ENCODE measurements at places on chromosomes 2 and 18.

DNA sequence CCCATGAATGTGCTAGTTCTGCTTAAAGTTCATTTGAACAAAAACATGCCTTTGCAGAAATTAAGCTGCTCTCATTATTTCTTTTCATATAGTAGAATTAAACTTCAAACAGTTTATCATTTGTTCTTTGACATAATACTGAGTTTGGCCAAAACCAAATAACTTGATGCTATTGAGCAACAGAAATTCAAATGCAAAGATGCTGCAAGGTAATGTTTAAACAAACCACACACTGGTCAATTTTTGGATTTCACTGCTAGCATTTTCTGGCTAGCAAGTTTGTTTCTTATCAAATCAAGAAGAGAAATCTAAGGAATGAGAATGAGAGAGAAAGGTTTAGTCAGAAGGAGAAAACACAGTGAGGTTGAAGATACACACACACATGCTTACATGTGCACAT is 80.0 kb downstream of the LYPD1 start:
- DNase-seq: no peak

- no peak for DNase-seq
Measured at GRCh38 chr2:91477731-91478672, 2786.5 kb downstream of the RPIA start.

DNA sequence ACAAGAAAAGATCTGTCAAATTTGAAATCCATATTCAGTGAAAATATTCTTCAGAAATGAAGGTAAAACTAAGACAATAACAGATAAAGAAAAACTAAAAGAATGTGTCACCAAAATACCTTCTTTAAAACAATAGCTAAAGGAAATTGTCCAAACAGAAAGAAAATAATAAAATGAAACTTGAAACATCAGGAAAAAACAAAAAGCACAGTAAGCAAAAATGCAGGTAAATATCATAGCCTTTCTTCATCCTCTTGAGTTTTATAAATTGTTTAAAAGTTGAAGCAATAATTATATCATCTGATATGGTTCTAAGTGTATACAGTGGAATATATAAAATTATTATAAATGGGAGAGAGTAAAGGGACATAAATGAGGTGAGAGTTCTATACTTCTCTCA is 103.8 kb upstream of the PDE1A start:
- DNase-seq: no peak

DNA sequence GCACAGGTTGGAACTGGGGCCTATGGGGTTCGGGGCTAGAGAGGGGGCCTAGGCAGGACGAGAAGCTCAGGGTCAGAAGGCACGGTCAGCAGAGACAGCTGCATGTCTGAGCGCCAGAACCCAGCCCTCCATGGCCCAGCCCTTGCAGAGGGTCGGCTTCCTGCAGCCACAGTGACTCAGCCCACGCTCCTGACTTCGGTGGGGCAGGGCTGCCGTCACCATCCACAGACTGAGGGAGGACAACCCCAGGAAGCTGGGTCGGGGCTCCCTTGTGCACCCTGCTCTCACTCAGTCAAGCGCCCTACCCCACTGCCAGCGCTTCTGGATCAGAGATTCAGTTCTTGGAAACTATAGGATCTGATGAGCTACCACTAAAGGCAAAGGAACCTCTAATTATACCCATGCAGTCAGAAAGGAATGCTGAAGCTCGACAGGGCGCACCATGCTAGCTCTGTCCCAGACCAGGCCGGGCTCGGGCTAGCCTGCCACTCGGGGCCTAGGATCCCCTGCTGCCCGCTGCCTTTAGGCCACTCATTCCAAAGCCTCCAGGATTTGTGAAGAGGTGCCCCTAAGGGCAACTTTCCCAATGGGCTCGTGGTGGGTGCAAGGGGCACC is 3.0 kb downstream of the ACTR1B start:
- DNase-seq: no peak

DNA sequence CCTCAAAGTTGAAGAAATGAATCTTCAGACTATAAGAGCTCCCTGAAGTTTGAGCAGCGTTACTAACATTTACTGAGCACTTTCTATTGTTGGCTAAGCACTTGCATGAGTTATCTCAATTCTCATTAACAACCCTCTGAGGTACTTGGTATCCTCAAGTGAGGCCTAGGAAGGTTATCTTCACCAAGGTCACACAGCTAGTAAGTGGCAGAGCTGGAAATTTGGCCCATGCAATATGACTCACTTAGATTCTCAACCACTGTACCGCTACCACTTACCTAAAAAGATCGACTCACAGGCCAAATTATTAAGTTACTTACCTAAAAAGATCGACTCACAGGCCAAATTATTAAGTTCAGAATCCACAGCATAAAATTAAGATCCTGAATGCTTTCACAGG is 8.7 kb upstream of the METAP1D start:
- no peak for DNase-seq

DNA sequence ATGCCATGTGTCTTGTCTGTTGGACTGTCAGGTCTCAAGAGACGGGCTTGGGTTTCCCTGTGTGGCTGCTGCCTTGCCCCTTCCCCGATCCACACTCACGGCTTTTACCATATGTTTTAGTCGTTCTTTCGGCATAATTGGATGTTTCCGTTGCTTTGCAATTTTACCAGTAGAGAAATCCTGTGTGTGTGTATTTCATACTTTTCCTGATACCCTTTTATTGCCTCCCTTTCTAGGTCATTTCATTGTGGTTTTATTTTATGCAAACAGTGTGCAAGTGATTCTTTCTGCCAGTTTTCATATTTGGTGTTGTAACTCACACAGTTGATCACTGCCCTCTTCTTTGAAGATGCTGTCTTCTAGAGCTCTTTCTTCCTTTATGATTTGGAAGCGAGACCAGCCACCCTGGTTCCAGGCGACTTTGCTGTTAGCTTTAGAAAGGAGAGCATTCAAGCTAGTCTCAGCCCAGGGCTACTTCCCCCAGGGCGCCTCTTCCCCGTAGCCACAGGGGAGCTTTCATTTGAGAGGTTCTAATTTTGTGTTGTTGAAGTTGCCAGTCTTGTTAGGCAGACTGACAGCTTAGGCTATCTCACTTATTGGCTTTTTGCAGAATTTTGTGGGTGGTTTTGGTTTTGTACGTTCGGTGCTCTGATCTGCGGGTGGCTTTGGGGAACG is 17.0 kb downstream of the SH3BP4 start:
- DNase-seq: peak; percentile 55

- peak; percentile 79 for DNase-seq
Measured at GRCh38 chr18:37419315-37419714, 146.3 kb downstream of the CELF4 start.

DNA sequence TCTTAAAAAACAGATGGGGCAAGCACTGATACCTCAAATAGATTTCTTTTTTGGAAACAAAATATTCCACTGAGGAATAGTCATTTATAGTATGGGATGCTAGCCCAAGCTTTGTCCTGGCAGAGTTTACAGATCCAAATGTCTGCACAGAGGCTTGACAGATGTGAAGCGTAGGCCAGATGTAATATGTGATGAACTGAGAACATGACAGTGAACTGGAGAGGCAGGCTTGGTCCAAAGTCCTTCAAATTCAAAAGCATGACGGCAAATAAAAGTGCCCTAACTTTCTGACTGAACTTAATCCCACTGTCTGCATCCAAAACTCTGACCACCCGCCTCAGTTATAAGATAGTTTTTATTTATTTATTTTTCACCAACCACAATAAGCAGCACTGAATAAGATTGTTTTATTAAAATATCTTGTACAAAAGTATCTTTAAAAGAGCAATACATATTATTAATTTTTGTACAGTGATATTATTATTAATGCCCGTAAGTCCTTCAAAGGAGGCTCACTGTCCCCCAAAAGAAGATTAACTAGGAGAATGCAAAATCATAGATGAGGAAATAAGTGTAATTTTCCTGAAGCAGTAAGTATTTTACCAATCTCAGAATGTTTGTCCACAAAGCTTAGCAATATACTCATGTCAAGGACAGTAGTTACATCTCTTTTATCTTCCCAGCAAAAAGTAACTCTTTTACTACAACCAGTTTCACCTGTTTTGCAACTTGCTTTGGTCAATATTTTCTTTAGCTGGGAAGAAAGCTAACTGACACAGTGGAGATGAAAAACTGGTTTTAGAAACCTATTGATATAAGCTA is 10.7 kb upstream of the SPOPL start:
- no peak for DNase-seq

- no peak for DNase-seq
Measured at GRCh38 chr2:227781841-227782240, 31.8 kb upstream of the CCL20 start.

- no peak for DNase-seq
Measured at GRCh38 chr2:219628986-219629901, 1.8 kb downstream of the SLC4A3 start.

DNA sequence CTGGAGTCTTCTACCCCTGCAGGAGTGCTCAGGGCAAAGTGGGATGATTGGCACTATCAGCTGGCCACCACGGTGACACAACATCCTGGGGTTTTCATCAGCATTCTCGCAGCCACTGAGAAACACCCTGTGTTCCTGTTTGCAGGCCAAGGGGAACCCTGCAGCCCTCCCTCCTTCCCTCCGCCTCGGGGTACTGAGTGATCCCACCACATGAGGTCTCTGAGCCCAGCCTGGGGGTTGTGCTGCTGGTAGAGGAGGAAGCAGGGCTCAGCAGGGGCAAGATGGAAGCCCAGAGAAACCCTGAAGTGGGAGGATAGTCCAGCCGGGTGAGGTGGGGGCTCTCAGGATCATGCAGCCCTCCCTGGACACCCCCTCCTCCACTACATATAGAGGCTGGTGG is at the start of gene OXER1:
OXER1 (minus strand) TSS at position 40 of the 400 bp plus-strand sequence. CDS start 73 bp downstream, outside the sequence.
- DNase-seq: no peak

DNA sequence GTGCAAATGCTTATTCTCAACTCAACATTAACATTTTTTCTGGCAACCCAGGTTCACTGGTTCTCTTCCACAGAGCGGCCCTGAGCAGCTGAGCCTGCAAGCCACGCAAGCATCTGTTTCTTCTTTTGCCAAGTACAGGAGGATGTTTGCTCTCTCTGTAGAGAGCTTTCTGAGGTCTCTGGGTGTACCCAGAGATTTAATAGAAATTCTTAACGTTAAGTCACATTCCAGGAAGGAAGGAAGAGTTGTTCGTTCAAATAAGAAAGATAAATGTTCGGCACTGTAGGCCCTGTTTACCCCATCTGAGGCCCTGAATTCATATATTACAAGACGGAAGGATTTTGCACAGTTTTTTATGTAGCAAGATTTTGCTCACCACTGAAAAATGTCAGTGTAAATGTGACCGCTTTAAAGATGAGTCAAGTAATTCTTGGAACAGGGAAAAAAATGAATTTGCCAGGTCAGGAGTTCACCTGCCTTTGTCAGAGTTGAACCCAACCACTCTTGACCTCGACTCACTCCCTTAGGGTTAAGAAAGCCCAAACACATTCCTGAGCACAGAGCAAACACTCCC is 30.1 kb downstream of the KCTD18 start:
- DNase-seq: peak; percentile 79

DNA sequence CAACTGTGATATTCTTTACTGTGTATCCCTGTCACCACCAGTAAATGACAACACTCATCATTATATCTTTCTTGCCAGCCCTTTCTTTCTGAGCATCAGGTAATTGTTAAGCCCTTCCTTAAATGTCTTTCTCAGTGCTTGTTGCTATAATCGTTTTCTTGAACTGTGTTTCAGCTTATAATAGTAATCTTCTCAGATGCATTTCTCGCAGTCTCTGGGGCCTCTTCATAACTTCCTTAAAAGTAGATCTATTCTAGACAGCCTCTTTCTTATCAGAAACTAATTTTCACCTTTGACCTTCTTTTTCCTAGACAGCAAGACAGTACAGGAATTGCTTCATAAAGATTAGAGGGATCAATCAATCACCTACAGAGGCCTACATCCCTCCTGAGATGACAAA is 648.1 kb downstream of the CPS1 start:
- no peak for DNase-seq

DNA sequence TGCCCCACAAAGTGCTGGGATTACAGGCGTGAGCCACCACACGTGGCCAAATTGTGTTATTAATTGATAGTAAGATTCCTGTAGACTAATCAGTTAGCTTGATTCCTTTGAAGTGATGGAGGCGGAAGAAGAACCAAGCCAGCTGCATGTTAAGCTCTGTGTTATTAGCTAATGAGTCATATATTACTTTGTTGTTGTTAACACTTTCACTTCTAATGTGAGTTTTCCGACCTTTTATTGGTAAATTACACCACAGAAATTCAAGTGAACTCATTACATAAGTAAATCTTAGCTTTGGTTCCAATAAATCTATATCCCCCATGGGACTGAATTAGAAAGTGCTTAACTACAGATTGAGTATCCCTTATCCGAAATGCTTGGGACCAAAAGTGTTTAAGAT is 20.3 kb downstream of the CHMP1B start:
- no peak for DNase-seq

GRCh38 chr18:34085140-34085739 is 139.5 kb downstream of the NOL4 start:
- no peak for DNase-seq

GRCh38 chr2:147002256-147002655 is 842.6 kb upstream of the ACVR2A start:
- no peak for DNase-seq

DNA sequence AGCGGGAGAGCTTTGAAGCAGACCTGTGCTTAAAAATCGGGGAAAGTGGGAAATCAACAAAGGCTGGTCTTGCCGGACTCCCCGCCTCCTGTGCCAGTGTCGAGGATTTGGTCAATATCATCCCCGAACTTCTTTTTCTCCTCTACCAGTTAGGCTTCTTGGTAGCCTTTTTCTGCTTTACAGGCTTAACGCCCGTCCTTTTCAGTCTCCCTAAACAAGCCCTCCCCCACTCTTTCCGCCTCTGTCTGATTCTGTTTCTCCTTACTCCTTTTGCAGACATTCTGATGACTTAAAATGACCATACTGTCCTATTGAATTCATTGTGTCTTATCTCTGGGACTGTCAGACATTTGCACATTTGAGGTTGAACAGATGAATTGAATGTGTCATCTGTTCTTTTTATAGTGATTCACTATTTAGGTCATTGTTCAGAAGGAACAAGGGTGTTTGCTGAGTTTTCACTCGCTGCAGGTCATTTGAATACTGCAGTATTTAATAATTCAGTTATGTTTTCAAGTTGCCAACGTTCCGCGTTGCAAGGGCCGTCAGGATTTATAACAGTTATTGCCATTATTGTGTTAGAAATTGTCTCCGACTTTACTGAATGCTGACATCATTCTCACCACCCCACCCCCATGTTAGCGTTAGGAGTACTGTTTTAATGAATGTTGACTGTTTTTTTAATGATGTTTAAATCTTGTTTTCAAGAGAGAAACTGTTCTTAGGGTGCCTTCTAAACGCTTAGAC is 1.1 kb downstream of the ITGAV start:
- no peak for DNase-seq

GRCh38 chr2:20451341-20451740 is 4.5 kb downstream of the RHOB start:
- no peak for DNase-seq

- peak; percentile 61 for DNase-seq
Measured at GRCh38 chr2:26640331-26640745, 828 bp downstream of the CIB4 start.

GRCh38 chr2:134919341-134920210 is 954 bp downstream of the CCNT2 start:
- no peak for DNase-seq

Data from AG10803 (cell line).